Natural killer cell (primary cell): ENCODE measurements at places on chromosomes 11 and 22. TPM values are rescaled to one million over a fixed set of nuclear protein-coding genes. Genes with fewer than 3 reads are reported as not detected.

CD3G gene
- total RNA-seq: 52.1 TPM

OR52N4 gene
- total RNA-seq: 1.2 TPM

DNA sequence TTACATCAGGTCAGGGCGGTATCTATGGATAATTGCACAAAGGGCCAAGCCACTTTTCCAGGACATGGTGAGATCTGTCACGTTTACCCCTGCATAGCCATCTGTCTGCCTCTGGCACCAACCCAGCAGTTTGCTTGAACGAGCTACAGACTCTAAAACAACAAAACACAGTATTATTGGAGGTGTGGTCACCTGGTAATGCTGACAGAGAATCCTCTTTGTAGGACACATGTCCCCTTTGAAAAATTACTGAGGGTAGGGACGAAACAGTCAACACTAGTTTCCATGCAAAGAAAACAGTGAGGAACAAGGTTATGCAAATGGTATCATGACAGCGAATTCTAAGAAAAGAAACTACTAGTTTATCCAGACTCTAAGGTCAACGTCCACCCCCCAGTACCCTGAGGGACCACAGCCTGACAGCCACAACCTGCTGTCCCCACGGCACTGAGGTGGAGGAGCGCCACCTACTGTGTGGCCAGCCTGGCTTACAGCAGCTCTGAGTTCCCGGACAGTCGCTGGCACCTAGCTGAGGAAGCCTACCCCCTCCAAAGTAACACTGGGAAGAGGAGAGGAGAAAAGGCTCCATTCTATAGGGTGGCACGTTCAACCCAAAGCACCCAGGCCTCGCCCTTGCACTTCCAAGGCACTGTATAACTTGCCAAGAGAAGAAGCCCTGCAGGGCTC is 117.4 kb upstream of the BID start:
- DNase-seq: no peak

DNA sequence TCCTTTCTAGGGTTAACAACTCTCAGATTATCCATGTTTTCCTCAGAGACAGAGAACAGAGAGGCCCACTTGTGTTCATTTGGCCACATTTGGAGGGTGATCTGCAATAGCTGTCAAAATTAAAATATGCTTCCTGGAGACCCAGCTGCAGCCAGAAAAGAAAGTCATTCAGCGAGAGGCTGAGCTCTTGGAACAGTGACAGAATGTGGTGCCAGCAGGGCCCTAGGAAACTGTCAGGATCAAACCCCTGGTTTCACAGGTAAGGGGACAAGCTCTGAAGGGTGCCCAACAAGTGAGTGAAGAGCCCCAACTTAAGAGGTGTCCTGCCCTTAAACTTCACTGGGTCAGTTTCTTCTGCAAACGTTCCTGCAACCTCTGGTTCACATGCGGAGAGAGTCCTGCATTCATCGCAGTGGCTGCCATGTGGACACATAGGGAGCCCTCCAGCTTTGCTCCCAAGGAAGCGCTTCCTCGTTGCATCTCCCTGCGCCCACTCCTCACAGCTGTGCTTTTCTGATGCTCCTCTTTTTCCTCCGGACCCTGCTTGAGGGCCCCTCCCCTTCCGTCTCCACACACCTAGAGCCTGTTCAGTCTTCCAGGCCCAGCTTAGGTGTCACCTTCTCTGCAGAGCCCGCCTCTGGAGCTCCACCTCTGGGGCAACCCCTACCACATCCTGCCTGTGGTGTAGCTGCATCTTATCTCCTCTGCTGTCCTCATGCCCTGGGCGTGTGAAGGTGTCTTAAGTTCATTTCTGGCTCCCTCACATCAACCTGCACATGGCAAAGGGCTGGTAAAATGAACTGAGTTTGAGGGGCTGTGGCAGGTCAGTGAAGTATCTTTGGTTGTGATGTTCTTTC is 3.9 kb downstream of the UCP3 start:
- peak; percentile 70 for DNase-seq

TSPAN4 gene
- total RNA-seq: 14.6 TPM

- no peak for DNase-seq
These were observed 26.0 kb downstream of the NEAT1 start for GRCh38 chr11:65448418-65449105.

- no peak for DNase-seq
These were observed 50.7 kb downstream of the CTTN start for GRCh38 chr11:70448983-70449567.

DNA sequence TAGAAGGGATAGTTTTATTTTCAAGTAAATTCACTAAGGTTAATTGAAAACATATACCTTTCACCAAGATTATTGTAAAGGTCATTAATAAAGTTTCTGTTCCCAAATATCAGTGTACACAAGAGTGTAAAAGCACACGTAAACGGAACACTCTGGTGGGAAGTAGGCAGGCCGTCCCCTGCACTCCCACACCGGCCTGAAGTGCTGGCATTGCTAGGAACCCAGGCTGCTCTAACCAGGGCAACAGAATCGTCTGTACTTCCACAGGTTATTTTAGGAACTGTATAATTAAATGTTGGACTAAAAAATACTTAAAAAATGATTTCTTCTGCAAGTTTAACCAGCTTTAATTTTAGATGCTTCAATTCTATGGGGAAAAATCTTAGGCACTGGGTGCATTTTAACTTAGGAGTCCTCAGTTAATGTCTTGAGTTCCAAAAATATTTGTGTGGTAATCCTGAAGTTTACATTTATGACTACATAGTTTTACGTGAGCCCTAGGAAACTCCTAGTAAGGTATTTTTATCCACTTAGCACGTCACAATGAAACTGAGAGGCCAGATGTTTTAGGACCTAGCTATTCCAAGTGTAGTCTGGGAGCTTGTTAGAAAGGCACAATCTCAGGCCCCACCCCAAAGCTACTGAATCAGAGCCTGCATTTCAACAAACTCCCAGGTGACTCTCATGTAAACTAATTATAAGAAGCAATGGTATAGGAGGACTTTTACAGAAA is 31.2 kb downstream of the KMT5B start:
- no peak for DNase-seq

TTLL1 gene
- 6.0 TPM for total RNA-seq

GRCh38 chr22:25153961-25154666 is 45.5 kb upstream of the CRYBB3 start:
- no peak for DNase-seq

- DNase-seq: no peak
These were observed 1.4 kb upstream of the MAPK11 start for GRCh38 chr22:50271519-50271970.

GRCh38 chr11:86802601-86803051 is 2.3 kb downstream of the PRSS23 start:
- DNase-seq: no peak

DNA sequence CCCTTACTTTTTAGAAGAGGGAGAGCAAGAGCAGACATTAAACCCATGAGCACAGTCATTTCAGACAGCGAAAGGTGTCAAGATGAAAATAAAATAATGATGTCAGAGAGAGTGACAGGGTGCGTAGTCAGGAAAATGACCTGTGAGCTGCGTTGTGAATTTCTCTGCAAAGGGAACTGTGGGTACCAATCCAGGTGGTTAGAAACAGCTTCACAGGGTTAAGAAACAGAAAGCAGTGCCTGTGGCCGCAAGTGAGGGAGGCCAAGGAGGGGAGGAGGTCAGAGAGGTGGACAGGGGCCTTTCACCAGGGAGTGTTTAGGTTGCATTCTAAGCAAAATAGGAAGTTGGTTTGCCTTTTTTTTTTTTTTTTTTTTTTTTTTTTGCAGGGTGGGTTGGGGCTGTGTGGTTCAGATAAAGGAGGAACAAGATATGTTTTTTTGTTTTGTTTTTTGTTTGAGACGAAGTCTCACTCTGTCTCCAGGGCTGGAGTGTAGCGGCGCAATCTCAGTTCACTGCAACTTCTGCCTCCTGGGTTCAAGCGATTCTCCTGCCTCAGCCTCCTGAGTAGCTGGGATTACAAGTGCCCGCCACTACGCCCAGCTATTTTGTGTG is 7.9 kb downstream of the TIGD3 start:
- DNase-seq: no peak

GRCh38 chr11:10493041-10493663 is 38.1 kb downstream of the AMPD3 start:
- no peak for DNase-seq

TTC36 gene
- not detected for total RNA-seq

GRCh38 chr11:19225581-19225980 is 15.2 kb downstream of the E2F8 start:
- no peak for DNase-seq

- no peak for DNase-seq
These were observed 15.4 kb upstream of the OR4D5 start for GRCh38 chr11:123924027-123924426.

DNA sequence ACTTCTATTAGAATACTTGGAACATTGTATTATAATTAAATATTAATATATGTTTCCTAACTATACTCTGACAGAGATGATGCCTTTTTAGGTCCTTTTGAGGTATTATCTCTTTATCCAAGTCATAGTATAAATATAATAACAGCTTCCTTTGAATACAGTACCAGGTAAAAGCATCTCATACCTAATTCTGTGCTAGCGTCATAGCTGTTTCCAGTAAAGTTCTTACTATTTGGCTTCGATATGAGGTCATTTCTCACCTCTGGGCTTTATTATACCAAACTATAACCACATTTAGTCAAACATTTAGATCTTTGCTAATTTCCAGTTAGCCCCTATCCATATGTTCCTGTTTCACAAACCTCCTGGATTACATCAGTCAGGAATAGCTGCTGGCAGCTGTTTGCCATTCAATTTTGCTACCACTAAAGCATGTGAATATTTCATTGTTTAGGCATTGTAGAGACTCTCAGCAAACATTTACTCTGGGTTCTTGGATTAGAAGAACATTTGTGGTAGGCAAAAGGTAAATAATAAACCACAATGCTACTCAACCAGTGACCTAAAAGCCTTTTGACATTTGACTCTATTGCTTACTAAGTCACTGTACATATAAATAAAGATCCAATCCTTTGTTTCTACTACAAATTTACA is 255.1 kb downstream of the TTC28 start:
- DNase-seq: no peak

- no peak for DNase-seq
These were observed 44.5 kb downstream of the SMCO4 start for GRCh38 chr11:93498641-93499040.

VPS11 gene
- total RNA-seq: 91.4 TPM

APOL1 gene
- 51.2 TPM for total RNA-seq

DNA sequence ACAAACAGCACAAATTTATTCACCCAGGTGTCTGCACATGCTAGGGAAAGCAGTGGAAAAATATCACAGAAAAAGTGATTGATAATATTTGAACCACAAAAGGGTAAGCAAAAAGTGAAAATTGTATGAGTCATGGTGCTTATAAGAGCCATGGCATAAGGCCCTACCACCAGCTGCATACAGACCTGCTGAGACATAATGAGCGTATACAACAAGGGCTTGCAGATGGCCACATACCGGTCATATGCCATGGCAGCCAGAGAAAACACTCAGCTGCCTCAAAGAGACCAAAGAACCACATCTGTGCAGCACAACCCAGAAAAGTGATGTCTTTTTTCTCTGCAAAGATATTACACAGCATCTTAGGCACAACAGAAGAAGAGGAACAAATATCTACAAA is 71.4 kb upstream of the OR9G4 start:
- DNase-seq: no peak

KCNK4 gene
- total RNA-seq: not detected

KCNJ1 gene
- total RNA-seq: not detected

DNA sequence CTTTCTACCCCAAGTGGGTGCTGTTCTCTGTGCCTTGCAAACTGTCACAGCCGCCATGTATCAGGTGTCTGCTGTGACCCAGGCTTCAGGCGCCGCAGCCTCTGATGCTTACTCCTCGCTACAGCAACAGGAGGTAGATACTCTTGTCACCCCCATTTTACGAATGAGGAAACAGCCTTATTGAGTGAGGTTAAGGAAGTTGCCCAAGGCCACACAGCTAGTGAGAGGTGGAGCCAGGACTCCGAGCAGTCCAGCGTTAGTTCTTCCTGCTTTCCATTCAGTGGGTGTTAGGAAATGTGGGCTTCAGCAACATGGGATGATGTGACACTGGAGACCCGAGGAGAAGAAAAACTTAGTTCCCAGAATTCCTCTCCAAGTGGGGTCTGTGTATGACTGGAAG is 14.3 kb downstream of the RNF215 start:
- no peak for DNase-seq

IRAG1 gene
- not detected for total RNA-seq

GRCh38 chr11:128135451-128135850 is 451.9 kb downstream of the ETS1 start:
- no peak for DNase-seq

- DNase-seq: no peak
These were observed 25.1 kb downstream of the OR10A6 start for GRCh38 chr11:7905961-7906429.

DNA sequence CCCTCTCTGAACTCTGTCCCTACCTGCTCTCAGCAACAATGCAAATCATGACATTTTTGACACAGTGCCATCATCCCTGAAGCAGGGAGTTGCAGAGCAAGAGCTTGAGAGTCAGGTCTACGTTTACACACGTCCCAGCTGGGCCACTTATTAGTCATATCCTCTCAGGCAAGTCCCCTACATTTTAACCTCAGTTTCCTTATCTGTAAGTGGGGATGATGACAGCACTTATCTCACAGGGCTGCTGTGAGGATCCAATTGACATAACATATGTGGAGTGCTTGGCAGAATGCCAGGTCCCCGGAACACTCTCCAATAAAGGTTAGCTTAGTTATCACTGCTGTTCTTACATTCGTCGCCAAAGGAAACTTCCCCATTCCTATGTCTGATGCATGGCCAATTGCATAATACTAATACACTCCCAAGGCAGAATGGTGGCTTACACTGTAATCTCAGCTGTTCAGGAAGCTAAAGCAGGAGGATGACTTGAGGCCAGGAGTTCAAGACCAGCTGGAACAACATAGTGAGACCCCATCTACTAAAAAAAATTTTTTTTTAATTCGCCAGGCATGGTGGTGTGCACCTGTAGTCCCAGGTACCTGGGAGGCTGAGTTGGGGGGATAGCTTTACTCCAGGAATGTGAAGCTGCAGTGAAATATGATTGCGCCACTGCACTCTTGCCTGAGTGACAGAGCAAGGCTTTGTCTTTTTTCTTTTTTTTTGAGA is 16.6 kb downstream of the ASCC2 start:
- no peak for DNase-seq

- DNase-seq: no peak
These were observed 37.9 kb downstream of the PIWIL3 start for GRCh38 chr22:24736526-24737053.

DNA sequence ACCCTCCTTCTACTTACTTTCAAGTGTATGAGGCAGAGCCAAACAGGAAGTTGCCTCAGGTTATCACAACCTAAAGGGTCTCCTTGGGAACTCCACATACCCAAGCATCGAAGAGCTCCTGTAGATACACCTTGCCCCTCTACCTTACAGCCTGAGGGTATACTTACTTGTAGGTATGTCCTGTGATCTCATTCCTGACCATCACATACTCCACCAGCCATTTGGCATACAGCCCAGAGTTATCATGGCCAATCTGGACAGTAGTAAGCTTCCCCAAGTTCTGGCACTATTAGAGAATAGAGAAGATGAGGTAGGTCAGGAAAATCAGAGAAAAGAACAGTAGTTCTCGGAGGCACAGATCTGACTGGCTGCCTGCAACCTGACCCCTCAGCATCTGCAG is 53.4 kb upstream of the SCUBE2 start:
- no peak for DNase-seq

- no peak for DNase-seq
These were observed 106.8 kb upstream of the ALX4 start for GRCh38 chr11:44416776-44417175.

PANX2 gene
- total RNA-seq: 0.27 TPM
